ENCODE measurements at places on chromosomes 1 and 21. TPM values are rescaled to one million over a fixed set of nuclear protein-coding genes. Genes with fewer than 3 reads are reported as not detected.

MCOLN3 gene
- 0.19 TPM for total RNA-seq

DNA sequence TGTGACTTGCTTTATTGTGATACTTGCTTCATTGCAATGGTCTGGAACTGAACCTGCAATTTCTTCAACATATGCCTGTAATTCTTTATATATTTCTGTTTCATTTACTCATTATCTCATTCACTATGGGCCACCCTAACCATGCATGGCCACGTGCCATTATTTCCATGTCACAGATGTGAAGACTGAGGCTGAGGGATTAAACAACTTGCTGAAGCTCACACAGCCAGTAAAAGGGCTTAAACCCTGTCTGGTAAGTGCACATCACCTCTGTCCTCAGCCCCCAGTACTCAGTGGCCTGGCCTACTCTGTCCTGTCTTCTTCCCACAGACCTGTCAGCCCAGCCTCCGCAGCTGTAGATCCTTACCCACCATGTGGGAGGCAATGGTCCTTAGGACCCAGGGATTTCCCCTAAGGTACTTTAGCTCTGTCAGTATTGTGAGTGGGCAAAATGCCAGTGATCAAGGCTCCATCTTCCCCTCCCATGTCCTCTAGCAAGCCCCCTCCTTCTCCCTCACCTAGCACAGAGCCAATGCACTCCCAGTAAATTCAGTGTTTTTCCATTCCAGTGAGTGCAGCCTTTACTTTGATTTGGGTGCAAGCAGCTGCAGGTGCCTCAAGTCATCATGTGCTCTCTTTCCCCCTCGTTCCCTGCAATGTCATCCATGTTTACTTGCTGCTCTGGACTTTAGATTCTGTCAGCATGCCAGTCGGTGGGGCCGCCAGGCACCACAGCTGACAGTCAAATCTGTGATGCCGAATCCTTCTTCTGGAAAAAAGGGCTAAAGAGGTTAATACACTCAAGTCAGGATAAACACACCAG lies 228.2 kb upstream of the PROX1 start:
- no peak for DNase-seq

CELA2A gene
- total RNA-seq = not detected

GRCh38 chr1:36151134-36151844 lies 2.0 kb upstream of the TRAPPC3 start:
- DNase-seq = no peak

- DNase-seq = no peak
Observed at GRCh38 chr1:98210064-98210463, 289.2 kb upstream of the DPYD start.

- no peak for DNase-seq
Observed at GRCh38 chr1:46718340-46718726, 581 bp downstream of the EFCAB14 start.

Measured in activated naive CD4-positive, alpha-beta T cell treated with anti-CD3 and anti-CD28 coated beads for 36 hours (primary cell).